ENCODE measurements at places on chromosomes 4 and X.

DNA sequence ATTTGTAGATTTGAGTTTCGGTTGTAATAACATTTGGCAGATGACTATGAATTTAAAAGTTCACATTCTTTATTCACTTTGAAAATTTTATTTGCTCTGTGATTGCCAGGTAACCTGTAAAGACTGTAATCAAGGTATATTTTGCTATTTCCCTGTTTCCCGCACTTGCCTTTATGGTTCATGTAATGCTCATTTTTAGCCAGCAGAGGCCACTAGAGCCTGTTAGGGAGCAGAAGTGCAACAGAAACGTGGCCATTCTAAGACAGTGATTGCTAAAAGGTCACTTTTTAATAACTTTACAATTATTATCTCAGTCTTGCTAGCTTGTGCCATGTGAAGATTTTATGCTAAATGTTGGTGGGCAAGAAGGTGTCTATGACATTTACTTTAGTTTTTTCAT, 12.4 kb downstream of the YIPF6 start:
- no peak for DNase-seq

GRCh38 chrX:96182366-96182765, 502.3 kb upstream of the DIAPH2 start:
- DNase-seq = peak; percentile 39

- no peak for DNase-seq
Measured at GRCh38 chrX:100747703-100748102, 15.8 kb upstream of the SYTL4 start.

DNA sequence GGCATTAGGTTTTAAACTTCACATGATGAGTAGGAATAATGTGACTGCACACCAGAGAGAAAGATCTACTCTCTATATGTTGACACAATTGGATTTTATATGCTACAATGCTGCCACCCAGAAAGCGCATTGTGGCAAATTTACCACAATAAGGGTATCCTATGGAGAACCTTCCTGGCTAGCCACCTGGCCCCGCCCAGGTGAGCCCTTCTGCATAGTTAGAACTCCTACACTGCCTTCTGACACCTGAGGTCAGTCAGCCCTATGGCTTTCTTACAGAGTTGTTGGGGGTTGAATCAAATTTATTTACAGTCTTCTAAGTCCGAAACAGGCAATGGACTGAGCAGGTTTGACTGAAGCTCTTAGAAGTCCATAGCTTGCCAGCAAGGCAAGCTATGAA, 153.8 kb upstream of the S100G start:
- no peak for DNase-seq
